Activated T-helper 17 cell treated with anti-CD3 and anti-CD28 coated beads, Interleukin-2, amount 50 U/mL, for 72 hours (primary cell): ENCODE measurements at places on chromosomes 7 and 10. TPM values are rescaled to one million over a fixed set of nuclear protein-coding genes. Genes with fewer than 3 reads are reported as not detected.

GRCh38 chr10:86524225-86524962 lies 2.8 kb upstream of the WAPL start:
- ATAC-seq: no peak

DNA sequence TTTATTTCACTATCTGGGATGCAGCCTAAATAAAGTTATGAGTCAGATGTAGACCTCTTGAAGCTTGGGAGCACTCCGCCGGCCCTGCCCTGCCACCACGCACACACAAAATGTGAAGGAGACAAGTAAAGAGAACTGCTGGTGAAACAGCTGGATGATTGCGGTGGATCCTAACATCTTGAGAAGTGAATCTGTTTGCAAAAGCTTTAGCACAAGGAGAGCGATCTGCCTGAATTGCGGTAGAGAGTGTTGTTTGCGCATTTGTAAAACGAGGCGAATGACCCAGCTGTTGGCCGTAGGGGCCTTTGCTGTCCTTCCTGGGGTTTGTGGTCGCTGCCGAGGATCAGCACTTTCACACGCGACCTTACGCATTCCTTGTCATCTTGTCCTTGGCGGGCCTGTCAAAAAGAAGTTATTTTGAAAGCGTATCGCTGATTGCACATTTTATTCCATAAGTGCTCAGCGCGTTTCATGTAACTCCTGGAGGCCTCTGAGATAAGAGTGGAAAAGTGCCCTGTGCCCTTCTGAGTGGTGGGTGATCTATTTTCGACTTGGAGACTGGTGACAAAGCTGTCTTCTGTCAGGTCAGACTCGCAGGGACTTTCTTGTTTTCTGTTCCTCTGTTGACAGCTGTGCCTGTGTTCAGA lies 40.8 kb downstream of the RBM20 start:
- no peak for ATAC-seq

- no peak for ATAC-seq
These were observed 1506.2 kb upstream of the LRRTM3 start for GRCh38 chr10:65419629-65420028.

DNA sequence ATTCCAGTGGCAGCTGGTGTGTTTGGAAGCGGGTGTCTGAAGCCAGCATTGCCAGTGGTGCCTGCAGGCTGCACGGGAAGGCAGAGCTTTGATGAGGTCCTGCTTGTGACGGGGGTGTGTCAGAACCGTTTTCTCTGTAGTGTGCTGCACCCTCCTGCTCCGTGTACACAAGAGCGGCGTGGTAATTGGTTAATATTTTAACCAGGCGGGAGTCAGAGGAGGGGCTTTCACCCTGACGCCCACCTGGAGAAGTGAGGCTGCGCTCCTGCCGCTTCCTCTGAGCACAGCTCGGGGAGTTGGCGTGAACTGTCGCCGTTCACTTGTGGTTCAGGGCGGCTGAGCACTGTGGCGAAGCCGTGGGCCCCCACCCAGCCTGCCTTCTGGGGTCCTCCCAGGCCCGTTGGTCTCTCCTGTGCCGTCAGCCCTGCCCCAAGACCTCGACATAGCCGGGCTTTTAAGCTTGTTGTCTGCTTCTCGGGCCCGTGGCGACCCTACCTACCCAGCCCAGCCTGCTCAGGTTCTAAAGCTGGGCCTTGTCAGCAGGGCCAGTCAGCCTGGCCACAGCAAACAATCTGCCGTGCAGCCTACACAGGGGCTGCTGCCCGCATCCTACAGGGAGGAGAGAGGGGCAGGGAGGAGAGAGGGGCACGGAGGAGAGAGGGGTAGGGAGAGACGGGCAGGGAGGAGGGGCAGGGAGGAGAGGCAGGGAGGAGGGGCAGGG lies 11.6 kb downstream of the NKX6-2 start:
- no peak for ATAC-seq

GRCh38 chr7:68691261-68692216 lies 906.7 kb upstream of the AUTS2 start:
- ATAC-seq: no peak

DNA sequence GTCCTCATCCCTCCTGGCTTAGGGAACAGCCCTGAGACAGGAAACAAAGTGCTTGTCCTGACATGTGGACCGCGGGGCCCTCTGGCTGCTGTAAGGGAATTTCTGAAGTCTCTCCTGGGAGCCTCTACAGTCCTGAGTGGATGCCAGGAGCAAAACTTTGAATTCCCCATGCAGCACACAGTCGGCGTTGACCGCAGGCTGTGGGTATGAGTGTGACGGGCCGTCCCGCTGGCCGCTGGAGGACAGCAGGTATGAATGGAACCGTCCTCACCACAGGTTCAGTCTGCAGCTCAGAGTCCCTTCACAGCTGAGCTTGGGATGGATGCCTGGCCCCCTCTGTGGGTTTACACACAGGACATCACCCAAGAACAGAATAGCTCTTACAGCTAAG lies 94.9 kb downstream of the GPR26 start:
- ATAC-seq: no peak

- no peak for ATAC-seq
These were observed 502.8 kb downstream of the SORCS1 start for GRCh38 chr10:106661767-106662140.

GRCh38 chr7:87874066-87874465 lies 2.1 kb downstream of the SLC25A40 start:
- no peak for ATAC-seq

GRCh38 chr10:125788156-125789034 lies 12.8 kb upstream of the MMP21 start:
- peak; percentile 62 for ATAC-seq

DNA sequence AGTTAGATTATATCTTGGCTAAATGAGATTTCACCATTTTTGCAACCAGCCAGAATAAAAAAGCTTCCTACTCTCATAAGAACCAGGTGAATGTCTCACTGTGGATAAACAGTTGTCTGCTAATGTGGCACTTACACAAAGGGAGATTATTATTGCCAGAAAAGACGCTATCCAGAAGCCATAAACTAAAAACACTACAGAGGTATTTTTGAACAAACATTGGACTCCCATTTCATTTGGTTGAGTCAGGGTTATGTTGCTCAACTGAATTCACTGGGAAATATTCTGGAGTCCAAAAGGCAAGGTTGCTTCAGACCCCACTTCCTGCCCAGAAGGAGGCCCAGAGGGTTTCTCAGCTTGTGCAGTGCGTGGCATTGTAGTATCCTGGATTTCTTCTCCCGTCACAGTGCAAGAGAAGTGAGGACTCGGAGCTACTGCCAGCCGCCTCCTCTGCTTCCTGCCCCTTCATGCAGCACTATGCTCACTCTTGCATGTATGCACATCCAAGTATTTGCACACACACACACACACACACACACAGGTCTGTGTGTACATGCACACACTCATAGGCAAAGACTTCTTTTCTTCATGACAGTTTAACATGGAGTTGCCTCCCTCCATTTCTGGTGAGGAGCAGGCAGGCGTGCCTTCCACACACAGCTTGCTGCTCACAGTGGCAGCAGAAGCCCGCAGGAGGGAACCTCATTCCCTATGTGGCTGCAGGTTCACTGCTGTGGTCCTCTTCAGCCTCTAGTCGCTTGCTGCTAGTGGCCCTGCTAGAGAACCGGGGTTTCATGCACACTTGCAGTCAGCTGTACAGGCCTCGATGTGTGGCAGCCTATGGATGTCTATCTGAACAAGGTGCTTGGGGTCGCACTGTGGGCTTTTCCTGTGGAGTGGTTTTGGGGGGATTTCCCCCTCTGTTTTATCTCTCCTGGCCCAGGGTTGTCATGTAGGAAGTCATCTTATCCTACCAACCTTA lies 10.1 kb downstream of the DENND10 start:
- ATAC-seq: no peak

DNA sequence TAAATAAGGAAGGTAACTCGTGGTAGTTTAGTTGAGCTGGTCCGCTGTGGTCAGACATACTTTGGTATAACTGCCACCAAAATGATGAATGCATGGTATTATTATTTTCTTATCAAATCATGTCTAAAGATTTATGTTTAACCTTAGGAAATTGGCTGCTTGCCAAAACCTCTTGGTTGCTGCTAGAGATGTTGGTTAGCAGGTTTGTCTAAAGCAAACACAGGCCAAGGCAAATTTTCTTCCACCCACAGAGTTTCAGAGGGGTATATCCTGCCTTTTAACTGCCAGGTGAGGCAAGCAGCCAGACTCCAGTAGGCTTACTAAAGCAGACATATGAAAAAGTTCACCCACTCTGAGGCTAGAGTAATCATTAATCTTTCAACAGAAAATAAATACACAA lies 101.4 kb downstream of the SEMA3E start:
- ATAC-seq: no peak

GRCh38 chr7:83271212-83272099 lies 108.8 kb upstream of the PCLO start:
- ATAC-seq: no peak

Gene SPDYE9
- not detected for total RNA-seq

Gene OR9A4
- not detected for total RNA-seq
